ENCODE measurements at places on chromosomes 5 and 9. TPM values are rescaled to one million over a fixed set of nuclear protein-coding genes. Genes with fewer than 3 reads are reported as not detected.

DAPK1 gene
- polyA plus RNA-seq, result 92.1 TPM

UBAP2 gene
- polyA plus RNA-seq, result 49.4 TPM

LHX2 gene
- 0.28 TPM for polyA plus RNA-seq

FRMPD1 gene
- polyA plus RNA-seq, result 1.0 TPM

TEX48 gene
- not detected for polyA plus RNA-seq

MEGF10 gene
- polyA plus RNA-seq, result 1.1 TPM

GPR151 gene
- polyA plus RNA-seq, result not detected
